Activated T-cell treated with anti-CD3 and anti-CD28 coated beads, Interleukin-2, amount 50 U/mL, for 4 hours (primary cell): ENCODE measurements at places on chromosomes 4 and X. TPM values are rescaled to one million over a fixed set of nuclear protein-coding genes. Genes with fewer than 3 reads are reported as not detected.

- no peak for DNase-seq
Observed at GRCh38 chr4:70402762-70403161, 5.0 kb downstream of the OPRPN start.

- DNase-seq = no peak
Observed at GRCh38 chr4:184270808-184271413, 53.2 kb upstream of the ENPP6 start.

GRCh38 chrX:10199212-10199611, 42.4 kb downstream of the CLCN4 start:
- DNase-seq = no peak

DNA sequence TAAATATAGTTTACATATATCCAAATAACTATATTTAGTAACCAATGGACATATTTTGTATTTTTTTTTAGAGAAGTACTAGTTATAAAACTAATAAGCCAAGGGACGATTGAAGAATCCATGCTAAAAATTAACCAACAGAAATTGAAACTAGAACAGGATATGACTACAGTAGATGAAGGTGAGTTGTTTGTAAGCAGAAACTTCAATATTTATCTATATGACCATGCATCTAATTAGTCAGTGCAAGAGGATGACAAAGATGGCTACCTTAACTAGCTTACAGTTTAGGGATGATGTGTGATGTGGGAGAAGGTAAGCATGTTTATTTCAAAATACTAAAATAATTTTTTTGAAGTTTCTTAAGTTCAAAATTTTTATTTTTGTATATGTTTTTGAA, 57.7 kb downstream of the HPGDS start:
- DNase-seq = no peak

DNA sequence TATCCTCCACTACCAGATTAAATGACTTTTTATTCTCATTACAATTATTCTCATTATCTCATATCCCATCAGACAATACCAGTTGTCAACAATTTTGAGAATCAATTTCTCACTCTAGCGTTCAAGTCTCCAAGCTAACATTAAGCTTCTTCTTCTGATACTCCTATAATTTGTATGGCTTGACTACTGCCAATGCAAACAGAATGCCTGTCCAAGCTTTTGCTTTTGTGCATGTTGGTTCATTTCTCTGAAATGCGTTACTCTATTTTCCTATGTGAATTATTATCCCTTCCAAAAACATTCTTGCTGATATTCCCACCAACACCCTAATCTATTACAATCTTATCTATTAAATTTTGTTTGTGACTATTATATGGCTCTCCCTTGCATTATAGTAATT, 1602.3 kb downstream of the C4orf33 start:
- no peak for DNase-seq

GRCh38 chr4:153409924-153410501, 56.1 kb upstream of the TMEM131L start:
- no peak for DNase-seq

DNA sequence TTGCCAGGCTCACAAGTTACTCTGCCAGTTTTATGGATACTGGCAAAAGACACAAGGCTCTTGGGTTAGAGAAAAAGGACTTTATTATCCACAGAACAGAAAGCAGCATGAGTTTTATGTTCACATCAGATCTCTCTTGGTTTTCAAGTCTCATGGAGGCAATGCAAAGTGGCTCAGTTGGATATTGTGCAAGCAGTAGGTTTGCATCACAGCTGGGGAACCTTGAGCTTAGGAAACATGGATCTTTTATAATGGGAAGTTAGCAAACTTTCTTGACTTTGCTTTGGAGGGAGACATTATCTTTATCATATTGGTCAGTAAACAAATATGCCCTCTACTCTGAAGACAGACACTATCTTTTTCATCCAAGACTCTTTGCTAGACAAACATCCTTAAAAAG, 109.2 kb upstream of the GRPR start:
- DNase-seq = no peak

DNA sequence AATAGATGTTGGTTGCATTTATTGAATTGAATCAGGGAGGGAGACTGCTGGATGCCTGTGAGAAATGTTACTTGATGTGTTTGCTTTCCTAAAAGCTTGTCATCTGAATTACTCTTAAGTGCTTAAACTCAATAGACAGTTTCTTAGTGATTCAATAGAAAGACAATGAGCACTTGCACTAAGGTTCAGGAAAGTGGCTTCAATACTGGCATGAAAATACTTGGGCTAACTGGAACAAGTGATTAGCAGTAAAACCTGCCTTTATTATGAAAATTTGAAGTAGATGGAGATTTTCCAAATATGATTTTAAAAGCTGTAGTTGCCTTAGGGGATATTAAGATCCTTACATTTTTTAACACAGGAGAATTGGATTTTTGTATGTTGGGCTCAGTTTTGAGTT, 123.3 kb downstream of the RNF150 start:
- DNase-seq = no peak

DNA sequence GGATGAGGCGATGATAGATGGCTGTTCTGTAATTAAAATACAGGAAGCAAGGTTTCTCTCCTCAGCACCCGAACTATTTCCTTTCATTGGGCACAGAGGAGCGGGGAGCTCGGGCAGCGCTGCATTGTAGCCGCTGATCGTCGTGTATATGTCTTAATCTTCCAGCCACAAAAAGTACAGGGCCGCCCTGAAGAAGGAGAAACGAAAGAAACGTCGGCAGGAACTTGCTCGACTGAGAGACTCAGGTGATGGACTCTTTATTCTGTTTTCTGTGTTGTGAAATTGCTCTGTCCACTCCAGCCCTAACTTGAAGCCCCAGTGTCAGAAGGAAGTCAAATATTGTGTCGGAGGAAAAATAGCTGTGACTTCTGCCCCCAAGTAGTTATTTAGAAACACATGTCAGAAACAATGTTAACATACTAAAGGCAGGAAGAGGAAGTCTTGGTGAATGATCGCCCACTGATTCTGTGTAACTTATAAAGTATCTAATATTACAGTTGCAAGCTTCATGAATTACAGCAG, 546 bp downstream of the ZRSR2 start:
- no peak for DNase-seq

- DNase-seq = no peak
Observed at GRCh38 chr4:149889991-149890390, 74.3 kb upstream of the IQCM start.

GRCh38 chrX:78653118-78653822, 5.9 kb downstream of the RTL3 start:
- DNase-seq = no peak

DNA sequence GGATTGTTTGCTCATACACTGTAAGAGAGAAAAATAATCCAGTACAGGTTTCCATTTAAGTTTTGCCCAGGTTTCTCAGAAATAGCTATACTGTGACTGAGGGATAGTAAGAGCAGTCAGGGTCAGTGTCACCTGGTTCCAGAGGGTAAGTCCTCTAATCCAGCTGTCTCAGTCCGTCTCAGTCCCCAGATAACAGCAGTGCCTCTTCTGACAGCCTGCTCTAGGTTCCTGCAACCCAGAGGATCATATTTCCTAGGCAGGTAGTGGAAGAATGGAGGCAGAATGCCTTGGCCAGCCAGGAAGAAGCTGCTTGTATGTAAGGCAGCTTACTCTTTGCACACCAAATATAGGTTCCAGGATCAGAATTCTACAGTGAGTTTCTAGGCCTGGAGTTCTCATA, 22.6 kb upstream of the GNRHR start:
- no peak for DNase-seq

- peak; percentile 43 for DNase-seq
Observed at GRCh38 chrX:136250191-136251040, 784 bp downstream of the MAP7D3 start.

- DNase-seq = no peak
Observed at GRCh38 chrX:46713672-46714490, 45.0 kb downstream of the SLC9A7 start.

- no peak for DNase-seq
Observed at GRCh38 chr4:177225605-177226004, 84.1 kb upstream of the NEIL3 start.

DNA sequence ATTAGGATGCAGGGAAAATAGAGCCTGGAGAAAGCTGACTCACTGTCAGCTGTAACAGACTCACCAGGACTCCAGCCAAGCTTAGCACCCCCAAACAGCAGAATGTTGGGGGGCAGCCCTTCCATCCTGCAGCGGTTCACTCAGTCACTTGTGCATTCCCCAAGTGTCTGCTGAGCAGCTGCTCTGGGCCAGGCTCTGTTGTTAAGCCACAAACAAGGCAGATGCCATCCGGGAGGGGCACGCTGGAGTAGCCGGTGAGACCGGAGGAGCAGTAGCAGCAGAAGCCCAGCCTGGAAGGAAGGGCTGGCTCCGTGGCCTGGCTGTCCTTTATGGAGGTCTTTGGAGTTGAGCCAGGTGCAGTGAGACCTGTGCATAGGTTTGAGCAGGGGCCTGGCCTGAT, 22.0 kb downstream of the CCNQ start:
- DNase-seq = no peak

DNA sequence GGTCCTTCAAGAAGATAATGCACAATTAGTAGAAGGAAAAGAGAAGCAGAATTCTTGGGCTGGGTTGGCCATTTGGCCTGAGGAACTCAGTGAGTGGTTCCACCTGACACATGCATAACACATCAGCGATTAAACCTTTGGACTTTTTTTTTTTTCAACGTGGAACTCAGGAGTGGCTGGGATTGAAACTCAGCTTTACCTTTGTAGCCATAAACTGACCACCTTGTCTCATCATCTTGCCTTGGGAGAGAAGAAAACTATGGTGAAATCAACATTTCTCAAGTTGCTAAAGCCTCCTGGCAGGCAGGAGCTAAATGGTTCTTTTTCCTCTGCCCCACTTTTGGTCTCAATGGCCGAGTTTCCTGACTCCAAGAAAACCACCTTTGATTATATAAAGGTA, 16.3 kb downstream of the PTTG2 start:
- DNase-seq = no peak

GRCh38 chr4:145097331-145097820, 620 bp downstream of the ANAPC10 start:
- DNase-seq = no peak

- DNase-seq = no peak
Observed at GRCh38 chrX:9707306-9708033, 58.2 kb downstream of the GPR143 start.

DNA sequence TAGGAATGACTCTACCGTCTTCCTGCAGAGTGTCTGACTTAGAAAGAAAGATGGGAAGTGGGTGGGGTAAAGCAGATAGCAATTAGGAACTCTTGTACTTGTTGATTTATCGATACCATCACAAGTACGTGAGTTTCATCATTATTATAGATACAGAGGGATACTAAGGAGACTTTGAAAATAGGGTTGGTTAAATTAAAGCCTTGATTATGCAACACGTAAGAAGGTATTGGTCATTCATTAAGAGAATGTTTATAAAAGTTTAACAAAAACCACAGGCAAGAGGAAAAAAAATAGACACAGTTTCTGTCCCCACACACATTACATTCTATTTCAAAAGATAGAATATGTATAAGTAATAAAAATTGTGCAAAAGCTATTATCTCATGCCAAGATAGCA, 65.9 kb upstream of the UGT2B7 start:
- no peak for DNase-seq

GRCh38 chr4:65589331-65589730, 81.0 kb downstream of the EPHA5 start:
- DNase-seq = no peak

GRCh38 chr4:38497121-38497520, 166.9 kb upstream of the KLF3 start:
- DNase-seq = no peak

DNA sequence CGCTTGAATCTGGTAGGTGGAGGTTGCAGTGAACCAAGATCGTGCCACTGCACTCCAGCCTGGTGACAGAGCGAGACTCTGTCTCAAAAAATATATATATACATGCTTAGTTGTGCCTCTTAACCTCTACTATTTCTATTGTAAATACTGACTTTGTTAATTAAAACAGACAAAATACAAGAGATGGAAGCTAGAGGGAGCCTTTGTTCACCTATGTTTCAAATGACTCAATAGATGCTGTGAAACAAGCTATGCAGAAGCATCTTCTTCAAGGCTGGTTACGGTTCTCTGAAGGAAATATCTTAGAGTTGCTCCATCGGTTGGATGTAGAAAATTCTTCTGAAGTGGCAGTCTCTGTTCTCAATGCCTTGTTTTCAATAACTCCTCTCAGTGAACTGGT, 6.2 kb downstream of the NCAPG start:
- DNase-seq = no peak

- no peak for DNase-seq
Observed at GRCh38 chr4:107192601-107193000, 156.5 kb upstream of the DKK2 start.

DNA sequence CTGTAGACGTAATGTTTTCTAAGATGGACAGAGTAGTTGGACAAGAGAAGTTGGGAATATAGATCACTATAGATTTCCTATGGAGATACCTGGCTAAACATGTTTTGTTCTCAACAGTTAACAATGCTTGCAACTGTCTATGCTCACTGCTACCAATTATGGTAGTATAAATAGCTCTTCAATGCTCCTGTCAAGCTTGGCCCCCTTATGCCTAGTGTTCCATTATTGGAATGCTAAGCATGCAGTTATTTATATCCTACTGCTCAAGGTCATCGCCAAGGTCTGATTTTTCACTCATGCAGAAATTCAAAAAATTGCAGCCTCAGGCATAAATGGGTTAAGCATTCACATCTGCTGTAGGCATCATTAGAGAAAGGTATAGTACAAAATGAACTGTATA, 519.0 kb downstream of the IL15 start:
- no peak for DNase-seq

- DNase-seq = no peak
Observed at GRCh38 chrX:129983575-129984110, 1.2 kb downstream of the BCORL1 start.

DNA sequence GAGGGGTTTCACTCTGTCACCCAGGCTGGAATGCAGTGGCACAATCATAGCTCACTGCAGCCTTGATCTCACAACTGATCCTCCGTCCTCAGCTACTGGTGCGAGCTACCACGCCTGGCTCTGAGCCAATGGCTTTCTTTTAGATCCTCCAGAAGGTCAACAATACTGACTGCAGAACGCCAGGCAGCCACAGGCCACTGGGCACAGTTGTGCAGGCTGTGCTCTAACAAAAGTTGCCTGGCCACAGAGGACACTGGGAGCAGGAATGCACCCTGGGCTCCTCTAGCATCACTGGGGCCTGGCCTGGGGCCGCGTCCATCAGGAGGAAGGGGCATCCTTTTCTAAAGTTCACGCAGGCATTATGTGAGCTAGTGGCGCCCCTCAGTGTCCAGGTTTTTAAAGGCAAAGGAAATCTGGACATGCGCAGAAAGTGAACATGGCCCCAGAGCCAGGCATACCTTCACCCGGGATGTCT, 14.9 kb upstream of the PORCN start:
- no peak for DNase-seq

Gene FDCSP
- not detected for total RNA-seq

Gene RIPPLY1
- not detected for total RNA-seq

Gene ALG13
- 56.5 TPM for total RNA-seq

Gene FAM193A
- total RNA-seq = 25.3 TPM

Gene COX7B2
- total RNA-seq = not detected

Gene TTC29
- not detected for total RNA-seq

Gene P2RY4
- total RNA-seq = 0.18 TPM

Gene DGKK
- not detected for total RNA-seq

Gene MGAT4D
- total RNA-seq = not detected

Gene DCAF8L2
- total RNA-seq = not detected

Gene TAF7L
- 0.13 TPM for total RNA-seq

Gene HSFX2
- total RNA-seq = not detected

Gene FAAH2
- total RNA-seq = 1.9 TPM

Gene CT45A8
- not detected for total RNA-seq

Gene FANCB
- total RNA-seq = 9.1 TPM

Gene CTSO
- 2.0 TPM for total RNA-seq

Gene VBP1
- total RNA-seq = 86.5 TPM
